ENCODE measurements at places on chromosomes 13 and 19.

DNA sequence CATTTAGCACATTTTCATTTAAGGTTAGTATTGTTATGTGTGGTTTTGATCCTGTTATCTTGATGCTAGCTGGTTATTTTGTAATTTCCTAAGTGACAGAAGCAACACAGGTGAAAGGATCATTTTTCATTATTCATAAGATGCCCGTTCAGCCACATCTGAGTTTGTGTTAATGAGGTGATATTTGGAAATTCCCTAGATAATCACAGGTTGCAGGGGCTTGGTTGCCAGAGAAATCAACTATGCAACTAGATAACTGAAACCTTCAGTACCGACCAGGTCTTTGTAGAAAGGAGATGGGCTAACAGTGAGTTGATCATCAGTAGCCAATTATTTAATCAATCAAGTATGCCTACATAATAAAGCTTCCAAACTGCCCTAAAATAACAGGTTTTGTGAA is 121.3 kb upstream of the UFM1 start:
- no peak for DNase-seq

- no peak for DNase-seq
Observed at GRCh38 chr19:38182536-38183210, 41.3 kb downstream of the DPF1 start.

DNA sequence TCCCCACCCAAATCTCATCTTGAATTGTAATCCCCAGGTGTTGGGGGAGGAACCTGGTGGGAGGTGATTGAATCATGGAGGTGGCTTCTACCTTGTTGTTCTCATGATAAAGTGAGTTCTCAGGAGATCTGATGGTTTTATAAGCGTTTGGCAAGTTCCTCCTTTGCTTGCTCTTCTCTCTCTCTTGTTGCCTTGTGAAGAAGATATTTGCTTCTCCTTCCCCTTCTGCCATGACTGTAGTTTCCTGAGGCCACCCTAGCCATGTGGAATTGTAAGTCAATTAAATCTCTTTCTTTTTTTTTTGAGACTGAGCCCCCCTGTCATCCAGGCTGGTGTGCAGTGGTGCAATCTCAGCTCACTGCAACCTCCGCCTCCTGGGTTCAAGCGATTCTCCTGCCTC is 34.4 kb downstream of the VSTM1 start:
- DNase-seq = no peak

DNA sequence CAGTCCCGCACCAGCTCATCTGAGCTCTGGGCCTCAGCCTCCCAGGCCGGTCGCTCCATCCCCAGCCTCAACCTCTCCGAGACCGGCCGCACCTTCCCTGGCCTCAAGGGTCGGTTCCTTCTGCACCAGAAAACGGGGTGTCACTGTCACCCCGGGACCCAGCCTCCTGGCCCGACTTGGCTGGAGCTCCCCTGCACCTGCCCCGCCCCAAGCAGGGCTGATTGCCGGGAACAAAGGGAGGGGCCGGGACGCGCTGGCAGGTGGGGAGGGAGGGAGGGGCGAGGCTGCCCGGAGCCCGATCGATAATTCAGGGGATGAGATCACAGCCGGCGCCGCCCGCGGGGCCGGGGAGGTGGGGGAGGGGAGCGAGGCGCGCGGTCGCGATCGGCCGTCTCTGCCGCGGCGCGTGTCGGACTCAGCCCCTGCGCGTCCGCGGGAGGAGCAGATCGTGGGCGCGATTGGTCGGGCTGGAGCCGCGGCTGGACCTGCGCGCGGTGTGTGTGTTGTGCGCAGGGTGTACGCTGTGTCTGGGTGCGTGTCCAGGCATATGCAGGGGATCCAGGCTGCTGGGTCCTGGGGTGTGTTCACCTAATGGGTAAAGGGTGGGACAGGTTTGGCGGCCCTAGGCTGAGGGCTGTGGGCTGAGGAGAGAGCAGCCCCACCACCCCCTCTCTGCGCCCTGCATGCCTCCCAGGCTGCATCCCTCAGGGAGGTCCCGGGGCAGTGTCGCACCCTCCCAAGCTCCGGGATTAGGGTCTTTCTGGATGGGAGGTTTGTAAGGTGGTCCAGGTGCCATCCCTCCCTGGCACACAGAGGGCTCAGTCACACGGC is 1.1 kb upstream of the SHC2 start:
- DNase-seq = peak; percentile 23

DNA sequence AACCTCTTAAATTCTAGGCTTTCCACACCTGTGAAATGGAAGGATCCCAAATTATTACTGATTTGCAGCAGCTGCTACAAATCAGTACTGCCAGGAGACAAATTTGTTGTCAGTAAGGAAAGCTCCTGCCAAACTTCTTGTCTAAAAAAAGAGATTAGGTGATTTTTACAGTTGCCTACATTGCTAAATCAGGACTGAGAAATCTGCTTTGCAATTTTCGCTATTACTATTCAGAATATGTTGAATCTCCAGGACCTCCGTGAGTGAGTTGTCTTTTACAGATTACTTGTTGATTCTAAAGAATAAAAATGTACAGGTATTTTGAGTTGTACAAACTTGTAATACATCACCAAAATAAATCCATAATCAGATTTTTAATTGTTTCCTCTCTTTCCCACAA is 1815.9 kb downstream of the PCDH9 start:
- no peak for DNase-seq

- DNase-seq = peak; percentile 21
Observed at GRCh38 chr19:54439174-54439851, 9.7 kb upstream of the LENG8 start.

GRCh38 chr19:17294051-17294891 is 9.0 kb downstream of the ABHD8 start:
- peak; percentile 45 for DNase-seq

DNA sequence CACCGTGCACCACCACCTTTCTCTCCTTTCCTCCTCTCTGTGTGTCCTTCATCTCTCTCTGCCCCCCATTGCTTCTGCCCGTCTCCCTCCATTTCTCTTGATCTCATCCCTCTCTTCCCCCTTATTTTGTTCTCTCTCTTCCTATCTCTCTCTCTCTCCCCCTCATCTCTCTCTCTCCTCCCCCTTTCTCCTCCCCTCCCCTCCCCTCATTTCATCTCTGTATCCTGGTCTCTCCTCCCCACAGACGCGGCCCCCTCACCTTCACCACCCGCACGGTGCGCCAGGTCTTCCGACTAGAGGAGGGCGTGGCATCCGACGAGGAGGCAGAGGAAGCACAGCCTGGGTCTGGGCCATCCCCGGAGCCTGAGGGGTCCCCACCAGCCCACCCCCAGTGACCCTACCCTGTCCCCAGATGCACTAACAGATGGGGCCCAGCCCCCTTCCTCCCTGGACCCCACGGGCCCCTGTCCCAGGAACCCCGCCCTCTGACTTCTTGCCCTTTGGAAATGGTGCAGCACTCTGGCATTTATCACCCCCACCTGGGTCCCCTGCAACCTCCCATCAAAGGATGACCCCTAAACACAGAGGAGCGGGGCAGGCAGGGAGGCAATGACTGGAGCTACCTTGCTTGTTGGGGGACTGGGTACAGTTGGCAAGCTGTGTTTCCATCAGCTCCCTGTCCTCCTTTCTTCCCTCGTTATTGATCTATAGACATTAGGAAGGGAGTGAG is 19.6 kb downstream of the KCNC3 start:
- DNase-seq = no peak

DNA sequence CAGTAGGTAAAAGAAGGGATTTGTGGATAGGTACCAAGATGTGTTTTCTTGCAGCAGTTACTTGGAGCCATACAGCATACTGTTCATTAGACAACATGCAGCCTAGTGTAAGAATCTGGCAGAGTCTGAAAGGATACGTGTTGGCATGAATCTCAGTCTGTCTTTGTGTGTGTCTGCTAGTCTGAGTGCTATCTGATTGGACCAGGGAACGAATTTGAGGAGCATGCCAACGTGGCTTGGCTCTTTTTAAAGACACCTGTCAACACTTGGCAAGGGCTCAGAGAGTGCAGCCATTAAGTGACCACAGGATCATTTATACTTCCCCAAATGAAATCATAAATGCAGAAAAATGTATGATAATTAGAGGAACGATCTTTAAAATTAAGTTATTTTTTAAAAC is 27.6 kb upstream of the ATXN8OS start:
- DNase-seq = no peak

Measured in CD4-positive, alpha-beta T cell treated with Interleukin-6 for 4 hours (primary cell).